ENCODE measurements at places on chromosomes 6 and 20.

GRCh38 chr6:31158863-31159855 lies 770 bp downstream of the TCF19 start:
- DNase-seq: no peak

GRCh38 chr6:15952231-15953151 lies 176.4 kb upstream of the MYLIP start:
- DNase-seq: no peak

DNA sequence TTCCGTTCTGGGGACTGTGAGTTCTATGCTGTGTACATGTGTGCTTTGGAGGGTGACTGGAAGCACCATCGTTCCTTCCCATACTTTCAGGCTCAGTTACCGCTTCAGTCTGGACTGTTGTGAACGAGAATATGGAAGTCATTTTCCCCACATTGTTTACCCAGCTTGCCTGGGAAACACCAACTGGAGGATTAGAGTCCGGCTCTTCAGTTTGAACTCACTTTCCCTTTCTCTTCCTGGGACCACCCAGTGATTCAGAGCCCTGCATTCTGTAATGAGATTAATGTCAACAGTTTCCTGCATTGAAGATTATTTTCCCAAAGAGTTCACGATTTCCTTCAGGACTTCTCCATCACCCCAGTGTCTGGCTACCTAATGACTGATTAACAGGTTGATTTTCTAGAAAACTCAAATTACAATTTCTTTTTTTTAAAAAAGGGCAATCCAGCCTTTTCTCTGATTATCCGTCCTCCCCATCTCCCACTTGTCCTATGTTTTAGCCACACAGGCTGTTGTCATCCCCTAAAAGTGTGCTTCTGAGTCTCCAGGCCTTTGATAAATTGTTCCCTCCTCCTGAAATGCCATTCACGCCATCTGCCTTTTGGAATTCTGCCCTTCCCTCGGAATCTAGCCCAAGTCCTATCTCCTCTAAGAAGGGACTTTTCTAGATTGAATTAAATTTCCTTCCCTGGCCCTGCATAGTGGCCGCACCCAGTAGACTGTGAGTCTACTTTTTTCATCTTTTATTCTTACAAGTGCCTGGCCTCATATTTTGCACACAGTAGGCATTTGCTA lies 3.3 kb upstream of the TAGAP start:
- DNase-seq: no peak

GRCh38 chr6:150134280-150134920 lies 8.4 kb upstream of the PPP1R14C start:
- no peak for DNase-seq

DNA sequence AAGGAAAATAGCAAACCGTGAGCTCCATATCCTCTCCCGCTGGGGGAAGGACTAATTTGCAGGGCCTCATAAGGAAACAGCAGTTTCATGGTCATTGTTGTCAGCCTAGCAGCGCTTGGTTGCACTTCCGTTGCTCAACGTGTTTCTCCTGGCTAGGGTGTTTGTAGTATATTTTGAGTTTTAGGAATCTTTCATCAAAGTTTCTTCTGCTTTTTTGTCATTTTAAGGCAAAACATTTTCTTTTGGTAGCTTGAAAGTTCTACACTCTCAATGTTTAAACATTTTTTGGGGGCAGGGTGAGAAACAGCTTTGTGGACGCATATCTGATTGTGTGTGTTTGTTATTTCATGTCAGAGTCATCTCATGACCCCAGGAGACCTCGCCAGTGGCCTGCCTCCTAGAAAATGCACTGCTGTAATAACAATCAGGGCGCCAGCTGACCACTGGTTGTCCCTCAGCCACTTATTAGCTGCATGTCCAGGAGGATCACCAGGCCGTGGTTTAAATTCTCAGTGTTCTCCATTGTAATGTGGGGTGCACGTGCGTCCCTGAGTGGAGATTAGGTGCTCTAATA lies 20.6 kb downstream of the JARID2 start:
- no peak for DNase-seq

- no peak for DNase-seq
Measured at GRCh38 chr20:33839591-33839990, 28.4 kb downstream of the CHMP4B start.

- no peak for DNase-seq
Measured at GRCh38 chr6:103783329-103783728, 1076.4 kb downstream of the HACE1 start.

GRCh38 chr20:17617212-17617867 lies 47.5 kb downstream of the DSTN start:
- no peak for DNase-seq

GRCh38 chr6:5524110-5524509 lies 262.8 kb downstream of the FARS2 start:
- no peak for DNase-seq

- no peak for DNase-seq
Measured at GRCh38 chr6:21680611-21681010, 87.1 kb downstream of the SOX4 start.

- no peak for DNase-seq
Measured at GRCh38 chr6:44627091-44627882, 239.8 kb downstream of the CDC5L start.

DNA sequence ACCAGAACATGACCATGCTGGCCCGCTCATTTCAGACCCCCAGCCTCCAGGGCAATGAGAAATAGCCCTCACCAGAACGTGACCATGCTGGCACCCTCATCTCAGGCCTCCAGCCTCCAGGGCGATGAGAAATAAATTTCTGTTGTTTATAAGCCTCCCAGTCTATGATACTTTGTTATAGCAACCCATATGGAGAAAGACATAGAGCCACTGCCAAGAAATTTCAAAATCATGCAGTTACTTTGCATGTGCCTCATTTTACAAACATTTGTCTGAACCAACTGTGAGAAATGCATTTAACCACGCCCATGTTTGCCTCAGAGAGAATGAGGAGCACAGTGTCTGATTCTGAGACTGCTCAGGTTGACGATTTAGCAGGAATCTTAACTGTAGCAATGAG lies 15.5 kb downstream of the CYP39A1 start:
- DNase-seq: no peak

Measured in stimulated activated CD8-positive, alpha-beta memory T cell treated with anti-CD3 and anti-CD28 coated beads, Interleukin-7, amount 100 ng/mL, for 4 hours (primary cell).